Activated T-helper 1 cell treated with anti-CD3 and anti-CD28 coated beads, Interleukin-12 subunit alpha, Interleukin-12 subunit beta, Interleukin-2, Interleukin-4 antibody, amounts not matched to agents 30 ng/mL and 10 ng/mL and 1 ng/mL, durations not matched to agents 14 hours and 24 hours and 36 hours (primary cell): ENCODE measurements at places on chromosomes 3 and 15.

DNA sequence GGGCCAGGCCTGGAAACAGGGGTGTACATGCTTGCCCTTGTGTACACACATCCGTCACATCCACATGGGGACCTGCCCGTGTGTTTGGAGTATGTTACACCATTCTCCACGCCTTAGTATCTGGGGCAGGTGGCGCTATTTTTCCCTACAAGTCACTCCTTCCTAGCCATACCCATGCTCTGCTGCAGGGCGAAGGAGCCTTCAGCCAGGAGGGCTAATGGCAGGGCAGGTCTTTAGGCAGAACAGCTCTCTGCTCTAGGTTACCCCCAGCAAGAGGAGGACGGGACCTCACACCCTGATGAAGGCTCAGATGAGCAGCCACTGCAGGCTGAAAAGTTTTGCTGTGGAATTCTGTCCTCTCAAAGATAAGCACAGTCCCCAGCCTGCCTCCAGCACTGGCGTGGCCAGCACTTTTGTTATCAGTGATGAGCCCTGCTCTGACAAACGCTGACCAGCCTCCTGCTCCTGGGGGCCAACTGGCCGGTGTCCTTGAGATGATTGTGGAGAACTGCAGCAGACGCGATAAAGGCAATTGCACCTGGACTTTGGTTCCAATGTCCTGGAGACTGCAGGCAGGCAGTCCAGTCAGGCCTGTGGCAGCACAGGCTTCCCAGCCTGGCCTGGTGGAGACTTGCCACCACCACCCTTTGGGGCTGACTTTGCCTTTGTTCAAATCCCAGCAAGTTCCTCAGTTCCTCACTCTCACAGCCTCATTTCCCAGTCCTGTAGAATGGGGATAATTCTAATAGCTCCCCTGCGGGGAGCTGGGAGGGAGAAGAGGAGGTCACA is 19.8 kb upstream of the PIGZ start:
- DNase-seq = no peak
- H3K36me3 ChIP-seq = no peaks in the 10 kb centered on the region
- H3K4me3 ChIP-seq = no peak overlapping the region
- H3K27me3 ChIP-seq = peaks cover 4% of the 10 kb centered on the region

- H3K36me3 ChIP-seq = peaks cover 20% of the 10 kb centered on the region
- no peaks in the 10 kb centered on the region for H3K27me3 ChIP-seq
- peaks cover 20% of the 10 kb centered on the region for H3K4me1 ChIP-seq
- DNase-seq = no peak
- H3K27ac ChIP-seq = no peak overlapping the region
These were observed 28.2 kb downstream of the UBE3A start for GRCh38 chr15:25410649-25411048.

DNA sequence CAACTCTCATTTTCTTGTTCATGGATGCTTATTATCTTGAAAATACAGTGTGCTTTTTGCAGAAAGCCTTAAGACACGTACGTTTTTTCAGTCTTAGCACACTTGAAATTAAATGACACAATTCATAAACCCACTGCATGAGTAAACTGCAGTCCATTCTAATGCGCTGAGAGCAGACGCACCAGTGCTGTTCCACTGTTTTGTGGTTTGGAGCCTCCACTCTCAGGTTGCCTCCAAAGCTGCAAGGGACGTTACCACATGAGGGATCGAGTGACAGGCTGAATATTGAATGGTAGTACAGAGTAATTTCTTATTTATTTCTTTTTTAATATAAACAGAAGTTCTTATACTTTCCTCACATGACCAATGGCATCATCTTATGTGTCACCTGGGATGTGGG is 12.3 kb downstream of the IQCH start:
- H3K4me3 ChIP-seq = no peak overlapping the region
- no peaks in the 10 kb centered on the region for H3K36me3 ChIP-seq
- H3K4me1 ChIP-seq = peaks cover 10% of the 10 kb centered on the region
- peaks cover 10% of the 10 kb centered on the region for H3K27me3 ChIP-seq
- no peak overlapping the region for H3K27ac ChIP-seq

GRCh38 chr3:101685870-101686307 is 629 bp downstream of the RPL24 start:
- H3K4me1 ChIP-seq = peaks cover 30% of the 10 kb centered on the region
- peaks cover 32% of the 10 kb centered on the region for H3K36me3 ChIP-seq

DNA sequence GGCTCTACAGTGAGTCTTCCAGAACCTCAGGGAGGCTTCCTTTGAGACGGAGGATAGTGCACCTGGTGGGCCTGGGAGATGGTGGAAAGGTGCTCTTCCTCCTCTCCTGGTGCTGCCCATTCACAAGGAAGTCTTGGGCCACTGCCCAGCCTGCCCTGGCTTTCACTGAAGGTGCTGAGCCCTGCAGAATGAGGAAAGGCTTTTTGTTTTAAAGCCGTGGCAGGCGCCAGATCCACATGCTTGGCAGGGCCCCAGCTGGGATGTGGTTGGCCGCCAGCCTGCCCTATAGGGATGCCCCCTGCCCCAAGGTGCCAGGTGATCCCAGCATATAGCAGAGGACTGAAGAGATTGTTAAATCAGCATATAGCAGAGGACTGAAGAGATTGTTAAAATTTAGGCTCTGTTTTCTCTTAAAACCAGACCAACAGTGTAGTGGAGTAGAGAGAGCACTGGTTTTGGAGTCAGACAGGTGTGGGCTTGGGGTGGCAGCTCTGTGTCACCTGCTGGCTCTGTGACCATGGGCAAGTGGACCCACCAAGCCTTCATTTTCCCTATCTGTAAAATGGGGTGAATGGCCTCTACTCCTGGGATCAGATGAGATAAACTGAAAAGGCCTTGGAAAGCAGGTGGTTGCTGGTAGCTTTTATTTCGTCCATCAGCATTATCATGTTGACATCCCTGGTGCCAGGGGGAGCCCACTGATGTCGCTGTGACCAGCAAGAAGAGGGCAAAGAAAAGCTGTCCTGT is 53.3 kb downstream of the SLC6A6 start:
- no peak overlapping the region for H3K27ac ChIP-seq
- H3K4me3 ChIP-seq = no peak overlapping the region
- H3K4me1 ChIP-seq = peaks cover 9% of the 10 kb centered on the region
- no peaks in the 10 kb centered on the region for H3K27me3 ChIP-seq
- peaks cover 15% of the 10 kb centered on the region for H3K36me3 ChIP-seq

DNA sequence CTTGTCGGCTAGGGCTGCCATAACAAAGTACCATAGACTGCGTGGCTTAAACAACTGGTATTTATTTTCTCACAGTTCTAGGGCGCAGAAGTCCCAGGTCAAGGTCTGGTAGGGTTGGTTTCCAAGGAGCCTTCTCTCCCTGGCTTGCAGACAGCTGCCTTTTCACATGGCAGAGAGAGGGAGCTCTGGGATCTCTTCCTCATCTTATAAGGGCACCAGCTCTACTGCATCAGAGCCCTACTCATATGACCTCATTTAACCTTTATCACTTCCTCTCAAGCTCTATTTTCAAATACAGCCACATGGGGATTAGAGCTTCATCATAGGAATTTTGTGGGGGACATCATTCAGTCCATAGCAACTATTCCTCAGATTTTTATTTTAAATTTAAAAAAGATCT is 17.6 kb upstream of the PAQR9 start:
- H3K4me3 ChIP-seq = no peak overlapping the region
- H3K4me1 ChIP-seq = no peaks in the 10 kb centered on the region

- no peaks in the 10 kb centered on the region for H3K36me3 ChIP-seq
- peaks cover 28% of the 10 kb centered on the region for H3K27me3 ChIP-seq
- no peak overlapping the region for H3K4me3 ChIP-seq
- no peaks in the 10 kb centered on the region for H3K4me1 ChIP-seq
- no peak overlapping the region for H3K27ac ChIP-seq
- no peak for DNase-seq
These were observed 82.2 kb downstream of the LEKR1 start for GRCh38 chr3:156908398-156908797.

DNA sequence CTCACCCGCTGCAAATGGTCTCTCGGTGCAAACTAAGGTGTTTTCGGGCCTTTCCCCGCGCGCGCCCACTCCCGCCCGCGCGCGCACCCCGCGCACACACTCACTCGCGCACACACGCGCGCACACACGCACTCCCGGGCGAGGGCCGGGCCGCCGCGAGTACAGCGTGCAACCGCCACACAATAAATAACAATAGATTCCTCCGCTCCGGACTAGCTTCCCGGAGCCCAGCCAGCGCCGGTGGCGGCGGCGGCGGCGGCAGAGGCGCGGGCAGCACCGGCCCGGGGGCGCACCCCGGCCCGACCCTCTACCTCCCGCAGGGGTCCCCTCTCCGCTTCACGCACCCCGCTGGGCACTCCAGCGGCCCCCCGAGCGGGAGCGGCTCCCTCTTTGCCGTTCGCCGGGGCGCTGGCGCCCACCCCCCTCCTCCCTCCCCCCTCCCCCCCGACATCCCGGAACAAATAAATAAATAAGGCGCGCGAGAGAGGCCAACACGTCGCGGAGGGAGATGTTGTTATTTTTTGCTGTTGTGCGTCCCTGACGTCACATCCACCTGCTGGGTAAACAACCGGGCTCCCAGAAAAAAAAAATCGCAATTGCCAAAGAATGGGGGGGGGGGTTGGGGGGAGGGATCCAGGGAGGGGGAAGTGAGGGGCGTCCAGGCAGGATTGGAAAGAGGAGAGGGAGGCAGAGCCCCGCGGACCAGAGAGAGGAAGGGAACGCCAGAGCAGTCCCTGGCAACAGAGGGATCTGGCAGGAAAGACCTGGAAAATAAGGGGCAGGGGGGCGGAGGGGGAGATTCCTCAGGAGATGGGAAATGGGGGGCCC is at the start of gene FOXP1:
TSS of gene FOXP1 (minus strand) at position 163 of the 828 bp plus-strand sequence. CDS start 385,347 bp downstream, outside the sequence.
- H3K36me3 ChIP-seq = no peaks in the 10 kb centered on the region
- peak within 1 kb of the TSS; percentile 93 for H3K27ac ChIP-seq
- peak; percentile 37 for DNase-seq
- peaks cover 31% of the 10 kb centered on the region for H3K27me3 ChIP-seq
- peak within 1 kb of the TSS; percentile 90 for H3K4me3 ChIP-seq
- peaks cover 47% of the 10 kb centered on the region for H3K4me1 ChIP-seq

- no peak overlapping the region for H3K27ac ChIP-seq
- H3K27me3 ChIP-seq = no peaks in the 10 kb centered on the region
- DNase-seq = no peak
- no peaks in the 10 kb centered on the region for H3K4me1 ChIP-seq
- no peaks in the 10 kb centered on the region for H3K36me3 ChIP-seq
These were observed 389.8 kb upstream of the KCNMB2 start for GRCh38 chr3:178146406-178146831.

GRCh38 chr3:168876346-168877035 is 780.8 kb upstream of the GOLIM4 start:
- no peak overlapping the region for H3K27ac ChIP-seq
- H3K27me3 ChIP-seq = no peaks in the 10 kb centered on the region
- DNase-seq = no peak
- no peaks in the 10 kb centered on the region for H3K4me1 ChIP-seq

- DNase-seq = no peak
- peaks cover 64% of the 10 kb centered on the region for H3K27me3 ChIP-seq
- H3K36me3 ChIP-seq = no peaks in the 10 kb centered on the region
- H3K27ac ChIP-seq = no peak overlapping the region
These were observed 7.1 kb downstream of the TJP1 start for GRCh38 chr15:29815000-29815710.

DNA sequence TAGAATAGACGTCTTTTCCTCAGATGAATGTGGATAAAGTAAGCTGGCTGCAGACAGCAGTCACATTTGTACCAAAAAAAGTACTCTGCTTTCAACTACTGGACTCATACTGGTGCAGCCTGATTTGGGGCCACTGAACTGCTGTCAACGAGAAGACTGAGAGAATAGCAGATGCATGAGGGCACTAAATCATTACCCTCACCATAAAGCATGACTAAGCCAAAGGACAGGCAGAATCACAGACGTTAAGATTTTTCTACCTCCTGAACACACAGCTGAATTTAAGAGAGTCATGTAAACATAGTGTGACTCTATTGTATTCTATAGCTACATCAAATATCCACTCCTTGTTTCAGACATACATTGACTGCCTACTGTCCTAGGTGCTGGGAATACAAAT is 67.8 kb upstream of the CDAN1 start:
- no peak overlapping the region for H3K27ac ChIP-seq
- H3K36me3 ChIP-seq = peaks cover 3% of the 10 kb centered on the region
- H3K4me3 ChIP-seq = no peak overlapping the region
- H3K27me3 ChIP-seq = no peaks in the 10 kb centered on the region
- no peaks in the 10 kb centered on the region for H3K4me1 ChIP-seq

GRCh38 chr15:100189319-100189718 is 152.5 kb downstream of the ADAMTS17 start:
- H3K27ac ChIP-seq = no peak overlapping the region
- H3K4me3 ChIP-seq = no peak overlapping the region
- H3K36me3 ChIP-seq = no peaks in the 10 kb centered on the region
- H3K4me1 ChIP-seq = no peaks in the 10 kb centered on the region
- H3K27me3 ChIP-seq = peaks cover 7% of the 10 kb centered on the region
- no peak for DNase-seq

DNA sequence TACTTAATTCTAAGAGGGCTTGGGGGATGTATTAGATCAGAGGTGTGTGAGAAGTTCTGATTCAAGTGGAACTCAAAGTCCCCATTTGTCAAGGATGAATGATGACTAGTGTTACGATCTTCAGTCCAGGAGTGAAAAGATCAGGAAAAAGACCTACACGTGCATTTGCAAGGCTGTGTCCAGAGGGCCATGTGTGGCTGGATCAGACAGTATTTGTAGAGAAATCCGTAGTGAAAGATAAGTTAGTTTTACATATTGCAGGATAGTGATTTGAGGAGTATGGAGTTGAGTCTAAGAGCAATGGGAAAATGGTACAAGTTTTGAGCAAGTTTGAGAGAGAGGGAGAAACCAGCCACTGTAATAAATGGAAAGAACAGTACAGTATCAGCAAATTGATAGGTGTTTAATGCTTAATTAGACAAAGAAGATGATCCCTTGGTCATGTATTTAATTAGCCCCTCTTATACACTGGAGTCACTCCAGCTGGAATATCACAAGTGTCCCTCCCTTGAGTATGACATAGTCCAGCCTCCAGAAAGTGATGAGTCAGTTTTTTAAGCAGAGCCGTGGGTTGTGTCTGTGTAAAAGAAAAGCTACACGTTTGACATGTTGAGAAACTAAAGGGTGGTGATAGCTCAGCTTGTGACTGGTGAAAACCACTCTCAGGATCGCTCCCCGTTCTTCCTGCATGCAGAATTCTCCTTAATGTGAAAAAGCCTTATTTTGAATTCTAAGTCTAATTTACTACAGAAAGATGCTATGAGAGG is 348.8 kb downstream of the ROBO1 start:
- no peaks in the 10 kb centered on the region for H3K4me1 ChIP-seq
- H3K27ac ChIP-seq = no peak overlapping the region
- no peaks in the 10 kb centered on the region for H3K36me3 ChIP-seq
- no peak overlapping the region for H3K4me3 ChIP-seq
- no peaks in the 10 kb centered on the region for H3K27me3 ChIP-seq

GRCh38 chr3:99548674-99549073 is 89.7 kb upstream of the COL8A1 start:
- no peak overlapping the region for H3K4me3 ChIP-seq
- H3K27ac ChIP-seq = no peak overlapping the region
- DNase-seq = no peak
- peaks cover 3% of the 10 kb centered on the region for H3K27me3 ChIP-seq
- no peaks in the 10 kb centered on the region for H3K4me1 ChIP-seq
- no peaks in the 10 kb centered on the region for H3K36me3 ChIP-seq

GRCh38 chr3:134606033-134607025 is 44.5 kb downstream of the KY start:
- H3K4me1 ChIP-seq = no peaks in the 10 kb centered on the region
- H3K27me3 ChIP-seq = peaks cover 15% of the 10 kb centered on the region
- no peak for DNase-seq
- H3K36me3 ChIP-seq = no peaks in the 10 kb centered on the region
- no peak overlapping the region for H3K27ac ChIP-seq
- H3K4me3 ChIP-seq = no peak overlapping the region
